AML-193 (cell line): ENCODE measurements at places on chromosomes 13 and 19.

- DNase-seq = peak; percentile 43
These were observed 63.4 kb upstream of the C1QTNF9B start for GRCh38 chr13:23960566-23961156.

DNA sequence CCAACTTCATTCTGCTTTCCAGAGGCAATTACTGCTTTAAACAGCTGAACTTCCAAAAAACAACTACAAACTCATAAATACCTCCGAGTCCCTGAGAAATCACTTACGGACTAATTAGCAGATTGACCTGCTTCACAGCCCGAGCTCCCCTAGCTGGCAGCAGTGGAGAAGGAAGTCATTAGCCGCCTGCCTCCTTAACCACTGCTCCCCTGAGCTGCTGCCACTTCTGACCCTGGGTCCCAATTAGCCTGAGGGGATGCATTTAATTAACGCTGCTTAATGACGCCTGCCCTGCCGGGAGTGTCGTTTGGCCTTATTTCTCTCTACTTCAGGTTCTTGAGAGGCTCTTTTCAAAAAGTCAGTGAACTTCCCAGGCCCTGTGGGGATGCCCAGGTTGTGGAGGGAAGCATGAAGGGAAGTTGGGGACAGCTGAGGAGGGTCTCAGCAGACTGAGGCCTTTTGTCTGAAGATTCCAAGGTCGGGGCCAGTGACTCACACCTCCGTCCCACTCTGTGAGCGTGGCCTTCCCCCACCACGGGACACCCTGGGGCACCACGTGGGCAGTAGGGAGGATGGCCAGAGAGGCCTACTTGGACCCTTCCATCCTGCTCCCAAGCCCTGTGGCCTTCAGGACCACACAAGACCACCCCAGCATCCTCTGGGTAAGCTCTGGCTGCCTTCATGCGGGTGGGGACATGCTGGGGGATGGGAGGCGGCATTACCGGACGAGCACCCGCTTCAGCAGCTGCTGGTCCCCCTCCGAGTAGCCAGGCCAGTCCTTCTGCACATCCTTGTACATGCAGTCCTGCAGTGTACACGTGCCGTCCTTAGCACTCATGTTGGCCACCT, 19.8 kb upstream of the ISYNA1 start:
- no peak for DNase-seq

- DNase-seq = no peak
These were observed at the start of gene FCAR for GRCh38 chr19:54873990-54874389. TSS of gene FCAR (plus strand) at chr19:54874235. CDS start at chr19:54874290, 55 bp downstream.

- no peak for DNase-seq
These were observed 7.9 kb upstream of the F10 start for GRCh38 chr13:113114511-113115362.
